ENCODE measurements at places on chromosomes 1 and 21.

GRCh38 chr1:117511273-117511672 is 94.6 kb upstream of the TENT5C start:
- DNase-seq: no peak

DNA sequence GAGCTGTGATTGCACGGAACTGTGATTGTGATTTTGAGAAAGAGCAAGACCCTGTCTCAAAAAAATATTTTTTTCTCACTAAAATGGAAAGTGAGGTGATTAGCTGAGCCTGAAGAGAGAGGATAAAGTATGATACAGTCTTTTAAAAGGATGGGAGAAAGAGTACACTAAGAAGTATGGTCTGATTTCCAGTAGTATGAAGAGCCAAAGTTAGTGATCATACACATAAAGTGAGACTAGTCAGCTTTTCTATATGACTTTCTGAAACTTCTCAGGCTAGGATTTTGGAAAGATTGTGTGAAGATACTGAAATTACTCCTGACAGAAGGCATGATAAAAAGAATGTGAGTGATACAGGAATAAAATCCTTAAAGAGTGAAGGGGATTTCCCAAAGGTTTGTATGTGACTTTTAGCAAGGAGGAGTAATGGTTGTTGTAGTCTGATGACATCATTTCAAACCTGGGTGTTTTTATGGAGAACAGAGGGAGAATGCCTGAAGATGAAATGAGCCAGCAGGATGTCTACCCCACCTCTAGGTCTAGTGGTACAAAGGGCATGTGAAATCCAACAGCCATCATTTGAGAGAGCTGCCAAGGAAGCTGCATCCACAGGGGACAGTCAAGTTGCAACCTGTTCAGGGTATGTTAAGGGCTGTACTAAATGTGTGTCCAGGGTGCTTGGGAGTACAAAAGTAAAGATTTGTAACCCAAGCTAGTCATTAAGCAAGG is 157.7 kb downstream of the PIK3R3 start:
- DNase-seq: no peak

DNA sequence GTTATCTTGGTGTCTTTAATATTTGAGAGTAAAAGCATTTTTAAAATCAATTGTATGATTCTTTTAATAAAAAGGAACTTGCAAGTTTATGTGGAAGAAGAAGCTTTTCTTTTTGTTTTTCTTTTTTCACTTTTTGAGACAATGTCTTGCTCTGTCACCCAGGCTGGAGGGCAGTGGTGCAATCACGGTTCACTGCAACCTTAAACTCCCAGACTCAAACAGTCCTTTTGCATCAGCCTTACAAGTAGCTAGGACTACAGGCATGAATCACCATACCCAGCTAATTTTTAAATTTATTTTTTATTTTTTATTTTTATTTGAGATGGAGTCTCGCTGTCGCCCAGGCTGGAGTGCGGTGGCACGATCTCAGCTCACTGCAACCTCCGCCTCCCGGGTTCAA is 34.1 kb downstream of the CMPK1 start:
- DNase-seq: no peak

- DNase-seq: peak; percentile 31
Measured at GRCh38 chr1:42777852-42778251, 6.9 kb upstream of the TMEM269 start.

DNA sequence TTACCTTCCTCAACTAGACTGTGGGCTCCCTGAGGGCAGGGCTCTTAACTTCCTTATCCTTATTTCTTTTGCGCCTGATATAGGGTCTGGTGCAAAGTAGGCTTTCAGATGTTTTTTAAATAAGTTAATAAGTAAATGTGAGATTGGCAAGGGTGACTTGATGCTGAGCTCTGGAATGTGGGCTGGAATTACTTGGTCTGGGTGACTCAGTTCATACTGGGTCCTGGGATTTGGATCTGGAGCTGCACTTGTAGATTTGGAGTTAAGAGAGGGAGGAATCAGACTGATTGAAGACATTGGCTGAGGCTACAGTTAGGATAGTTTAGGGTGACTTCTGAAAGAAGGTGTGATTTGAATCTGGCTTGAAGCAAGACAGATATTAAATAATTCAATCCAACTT is 190.9 kb downstream of the GIPC2 start:
- peak; percentile 46 for DNase-seq

DNA sequence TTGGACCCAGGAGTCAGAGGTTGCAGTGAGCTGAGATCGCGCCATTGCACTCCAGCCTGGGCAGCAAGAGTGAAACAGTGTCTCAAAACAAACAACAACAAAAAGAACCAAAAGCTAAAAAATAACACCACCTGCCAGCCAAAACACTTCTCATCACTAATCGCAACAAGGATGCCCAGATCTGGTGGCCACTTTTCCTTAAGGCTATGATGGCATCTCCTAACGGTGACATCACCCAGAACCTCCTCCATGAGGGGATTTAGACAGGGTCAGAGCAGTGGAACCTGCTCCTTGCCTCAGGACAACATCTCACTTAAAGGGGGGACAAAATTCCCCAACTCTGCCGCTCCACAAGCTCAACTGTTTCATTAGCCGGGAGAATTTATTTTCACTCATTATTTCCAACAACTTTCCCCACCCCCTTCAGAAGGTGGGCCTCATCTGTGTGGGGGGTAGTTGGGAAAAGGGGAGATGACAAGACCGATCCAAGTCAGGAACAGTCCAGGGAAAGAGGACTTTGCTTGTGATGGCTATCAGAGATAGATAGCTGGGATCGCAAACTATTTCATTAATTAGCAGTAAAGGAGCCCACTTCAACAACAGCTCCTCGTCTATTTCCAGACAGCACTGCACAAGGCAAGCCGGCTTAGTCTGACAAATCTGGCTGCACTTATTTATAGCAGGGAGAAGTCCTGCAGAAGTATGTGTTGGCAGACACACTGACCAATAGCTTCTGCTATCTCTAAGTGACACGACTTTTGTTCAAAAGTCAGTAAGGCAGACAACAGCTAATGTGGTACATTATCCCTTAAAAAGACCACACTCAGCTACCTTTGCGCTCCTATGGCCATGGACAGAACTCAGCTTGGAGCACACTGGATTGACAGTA is 2.6 kb downstream of the PABPC4 start:
- DNase-seq: peak; percentile 25

Measured in fibroblast of upper back skin (primary cell).